ENCODE measurements at places on chromosomes 16 and 17.

DNA sequence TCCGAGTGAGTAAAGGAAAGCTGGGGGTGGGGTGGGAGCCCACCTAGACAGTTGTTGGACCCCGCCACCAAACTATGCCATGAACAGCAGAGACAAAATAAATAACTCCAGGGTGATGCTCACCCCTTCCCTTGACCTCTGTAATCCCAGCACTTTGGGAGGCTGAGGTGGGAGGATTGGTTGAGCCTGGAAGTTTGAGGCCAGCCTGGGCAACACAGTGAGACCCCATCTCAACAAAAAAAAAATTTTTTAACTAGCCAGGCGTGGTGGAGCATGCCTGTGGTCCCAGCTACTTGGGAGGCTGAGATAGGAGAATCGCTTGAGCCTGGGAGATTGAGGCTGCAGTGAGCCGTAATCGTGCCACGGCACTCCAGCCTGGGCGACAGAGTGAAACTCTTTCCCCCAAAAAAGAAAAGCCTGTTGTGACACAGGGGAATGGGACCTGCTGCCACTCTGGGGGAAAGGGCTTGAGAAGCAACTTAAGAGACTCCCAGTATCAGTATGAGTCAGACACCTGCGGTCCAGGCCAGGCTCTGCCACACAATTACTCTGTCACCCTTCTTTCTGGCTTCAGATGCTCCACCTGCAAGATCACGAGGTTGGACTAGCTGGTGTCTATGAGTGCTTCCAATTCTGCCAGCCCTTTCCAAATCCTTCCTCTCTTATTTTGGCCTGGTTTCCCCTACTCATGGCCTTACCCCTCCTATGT lies 5.0 kb downstream of the SGCA start:
- DNase-seq, result no peak

- no peak for DNase-seq
Measured at GRCh38 chr16:20938426-20938825, 37.9 kb downstream of the LYRM1 start.

- no peak for DNase-seq
Measured at GRCh38 chr17:6019959-6020358, 50.2 kb upstream of the WSCD1 start.

DNA sequence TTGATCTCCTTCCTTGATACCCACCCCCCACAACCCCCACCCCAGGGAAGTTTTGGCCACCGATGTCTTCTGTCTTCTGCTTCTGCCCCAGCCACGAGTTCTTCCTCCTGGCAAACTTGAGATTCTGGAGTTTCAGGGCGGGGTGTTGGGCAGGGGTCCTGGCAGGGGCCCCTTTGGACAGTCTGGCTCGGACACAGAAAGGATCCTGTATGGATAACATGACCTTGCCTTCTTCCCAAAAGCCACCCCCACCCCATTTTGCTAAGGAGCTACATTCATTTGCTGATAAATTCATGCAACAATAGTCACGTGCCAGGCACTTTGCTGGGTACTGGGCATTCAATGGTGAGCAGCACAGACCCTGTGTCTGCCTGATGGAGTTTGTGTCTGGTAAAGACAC lies 5.9 kb upstream of the COL1A1 start:
- DNase-seq, result no peak

- DNase-seq, result no peak
Measured at GRCh38 chr16:22726868-22727267, 87.1 kb upstream of the HS3ST2 start.

DNA sequence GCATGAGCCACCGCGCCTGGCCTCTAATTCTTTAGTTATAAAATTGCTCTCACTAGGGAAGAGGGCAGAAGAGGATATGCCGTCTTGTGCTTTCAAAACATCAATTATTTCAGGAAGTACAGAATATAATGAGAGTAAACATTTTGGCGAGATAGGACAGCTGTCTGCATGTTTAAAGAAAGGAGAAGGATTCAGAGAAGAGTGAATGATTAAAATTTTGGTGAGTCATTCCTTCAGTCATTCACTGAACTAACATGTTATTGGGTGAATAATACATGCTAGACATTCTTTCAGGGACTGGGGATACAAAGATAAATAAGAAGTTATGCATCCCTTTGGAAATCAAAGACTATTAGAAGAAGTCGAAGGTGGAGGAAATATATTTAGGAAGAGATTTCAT lies 590.3 kb upstream of the GOT2 start:
- no peak for DNase-seq

DNA sequence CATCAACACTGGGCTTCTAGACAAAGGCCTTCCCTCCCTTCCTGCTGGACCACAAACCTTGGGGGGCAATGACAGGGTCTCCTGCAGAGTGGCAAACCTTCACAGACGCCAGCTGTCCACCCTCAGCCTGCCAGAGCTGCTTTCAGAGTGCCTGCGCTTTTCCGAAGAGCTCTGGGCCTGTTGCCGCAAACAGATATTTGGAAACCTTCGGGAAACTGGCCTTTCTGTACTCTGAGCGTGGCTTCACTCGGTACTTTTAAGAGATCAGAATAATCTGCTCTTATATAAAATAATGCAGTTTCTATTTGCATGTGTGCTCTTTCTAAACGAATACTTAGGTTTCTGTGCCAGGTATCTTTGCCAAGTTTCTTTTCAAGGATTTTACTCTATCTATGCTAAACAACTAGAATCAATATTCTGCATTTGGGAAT lies 152.1 kb upstream of the CHMP6 start:
- DNase-seq, result no peak

- DNase-seq, result no peak
Measured at GRCh38 chr17:67666710-67667109, 51.0 kb upstream of the NOL11 start.

DNA sequence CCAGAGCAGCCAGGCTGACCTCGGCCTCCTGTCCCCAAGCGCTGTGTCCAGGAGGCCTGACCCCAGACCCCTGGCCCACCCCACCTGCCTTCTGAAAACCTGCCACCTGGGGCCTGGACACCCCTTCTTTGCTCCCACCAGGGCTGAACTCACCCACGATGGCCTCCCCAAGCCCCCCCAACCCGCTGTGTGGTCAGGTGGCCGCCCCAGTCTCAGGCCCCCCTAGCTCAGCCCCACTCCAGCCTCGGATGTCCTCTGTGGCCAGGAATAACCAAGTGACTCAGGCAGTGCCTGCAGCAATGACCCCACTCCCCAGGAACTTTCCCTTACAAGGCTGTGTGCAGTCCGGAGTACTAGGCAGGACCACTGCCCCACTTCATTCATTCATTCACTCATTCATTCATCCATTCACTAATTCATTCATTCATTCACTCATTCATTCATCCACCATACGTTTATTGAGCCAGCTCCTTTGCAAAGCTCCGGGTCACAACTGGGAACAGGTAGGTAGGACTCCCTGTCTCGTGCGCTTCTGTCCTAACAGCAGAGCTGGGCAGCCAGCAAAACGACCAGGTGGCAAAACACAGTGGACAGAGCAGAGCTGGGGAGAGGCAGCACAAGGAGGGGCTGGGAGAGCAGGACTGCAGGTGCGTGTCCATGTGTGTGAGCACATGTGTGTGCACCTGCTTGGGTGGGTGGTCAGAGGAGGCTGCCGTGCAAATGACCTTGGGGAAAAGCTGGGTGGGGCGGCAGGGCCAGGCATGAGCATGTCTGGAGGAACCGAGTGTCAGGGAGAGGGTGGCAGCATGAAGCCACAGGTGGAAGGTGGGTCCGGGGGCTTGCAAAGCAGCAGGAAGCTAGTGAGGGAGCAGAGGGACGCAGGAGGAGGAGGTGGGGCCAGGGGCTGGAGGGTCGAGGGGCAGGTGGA lies 75.8 kb upstream of the CBX4 start:
- DNase-seq, result no peak

GRCh38 chr17:65403626-65404025 lies 157.8 kb downstream of the AXIN2 start:
- no peak for DNase-seq

- no peak for DNase-seq
Measured at GRCh38 chr17:76585033-76585648, 519 bp downstream of the ST6GALNAC2 start.

GRCh38 chr16:47211218-47211617 lies 67.5 kb upstream of the NETO2 start:
- no peak for DNase-seq

GRCh38 chr16:85127379-85127723 lies 15.1 kb upstream of the CIBAR2 start:
- no peak for DNase-seq

GRCh38 chr17:68892658-68893057 lies 62.5 kb downstream of the ABCA8 start:
- no peak for DNase-seq

DNA sequence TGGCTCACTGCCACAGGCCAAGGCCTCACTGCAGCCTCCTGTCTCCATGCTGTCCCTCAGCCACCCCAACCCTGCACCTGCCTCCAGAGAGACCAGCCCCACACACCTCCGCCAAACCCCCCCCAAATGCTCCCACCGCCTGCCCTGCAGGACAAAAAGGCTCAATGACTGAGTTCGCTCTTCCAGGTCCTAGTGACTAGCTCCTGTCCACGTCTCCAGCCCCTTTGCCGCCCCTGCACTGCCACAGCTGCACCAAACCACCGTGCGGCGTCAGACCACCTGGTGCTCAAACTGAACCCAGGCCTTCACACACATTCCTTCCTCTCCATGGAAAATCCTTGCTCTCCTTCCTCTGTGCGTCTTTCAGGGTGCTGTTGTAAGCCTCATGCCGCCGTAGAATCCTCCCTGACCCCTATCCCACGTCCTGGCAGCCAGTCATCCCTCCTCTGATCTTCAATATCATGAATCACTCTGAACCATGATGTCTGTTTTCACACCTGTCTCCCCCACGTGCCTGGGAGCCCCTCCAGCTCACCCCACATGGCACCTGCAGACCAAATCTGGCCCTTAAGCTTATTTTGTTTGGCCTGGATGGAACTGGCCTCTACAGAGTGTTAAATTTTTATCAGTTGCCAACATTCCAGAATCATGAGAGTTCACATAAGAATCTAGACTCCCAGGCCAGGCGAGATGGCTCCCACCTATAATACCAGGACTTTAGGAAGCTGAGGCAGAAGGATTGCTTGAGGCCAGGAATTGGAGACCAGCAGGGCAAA lies 4.3 kb upstream of the GSG1L start:
- DNase-seq, result no peak

- no peak for DNase-seq
Measured at GRCh38 chr17:29565643-29566472, 979 bp downstream of the ABHD15 start.

GRCh38 chr17:19335951-19336631 lies 26.4 kb downstream of the B9D1 start:
- no peak for DNase-seq

- DNase-seq, result no peak
Measured at GRCh38 chr17:35299135-35299534, 56.3 kb downstream of the SLFN5 start.

GRCh38 chr17:49967621-49968404 lies 1.2 kb upstream of the DLX4 start:
- no peak for DNase-seq

GRCh38 chr16:8849411-8850011 lies 19.3 kb downstream of the CARHSP1 start:
- DNase-seq, result no peak

DNA sequence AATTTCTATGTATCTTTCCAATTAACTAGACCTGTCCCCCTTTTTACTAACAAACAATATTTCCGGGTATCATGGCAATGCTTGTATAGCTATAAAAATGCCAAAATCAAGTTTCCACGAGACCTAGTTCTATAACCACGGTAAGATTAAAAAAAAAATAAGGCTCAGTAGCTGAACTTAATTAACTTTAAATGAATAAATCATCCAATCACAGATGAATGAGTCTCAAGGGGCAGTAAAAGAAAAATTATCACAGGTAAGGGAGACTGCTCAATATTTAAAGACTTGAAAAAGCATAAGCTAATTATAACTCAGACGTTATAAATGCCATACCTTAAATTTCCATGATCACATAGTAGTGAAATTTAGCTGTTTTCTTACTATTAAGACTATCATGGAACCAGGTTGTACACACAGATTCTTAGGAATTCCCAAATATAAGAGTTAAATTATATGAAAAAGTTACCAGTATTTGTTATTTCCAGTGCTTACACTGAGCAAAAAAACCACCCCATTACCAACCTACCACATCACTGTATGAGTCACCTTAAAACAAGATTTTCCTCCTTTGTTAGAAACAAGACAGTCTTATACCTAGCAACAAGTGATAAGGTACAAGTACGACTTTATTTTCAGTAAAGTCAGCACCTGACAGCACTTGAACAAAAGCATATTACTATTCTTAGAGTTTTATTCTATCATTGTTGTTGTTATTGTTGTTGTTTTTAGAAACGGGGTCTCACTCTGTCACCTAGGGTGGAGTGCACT lies 20.6 kb downstream of the SSH2 start:
- no peak for DNase-seq

DNA sequence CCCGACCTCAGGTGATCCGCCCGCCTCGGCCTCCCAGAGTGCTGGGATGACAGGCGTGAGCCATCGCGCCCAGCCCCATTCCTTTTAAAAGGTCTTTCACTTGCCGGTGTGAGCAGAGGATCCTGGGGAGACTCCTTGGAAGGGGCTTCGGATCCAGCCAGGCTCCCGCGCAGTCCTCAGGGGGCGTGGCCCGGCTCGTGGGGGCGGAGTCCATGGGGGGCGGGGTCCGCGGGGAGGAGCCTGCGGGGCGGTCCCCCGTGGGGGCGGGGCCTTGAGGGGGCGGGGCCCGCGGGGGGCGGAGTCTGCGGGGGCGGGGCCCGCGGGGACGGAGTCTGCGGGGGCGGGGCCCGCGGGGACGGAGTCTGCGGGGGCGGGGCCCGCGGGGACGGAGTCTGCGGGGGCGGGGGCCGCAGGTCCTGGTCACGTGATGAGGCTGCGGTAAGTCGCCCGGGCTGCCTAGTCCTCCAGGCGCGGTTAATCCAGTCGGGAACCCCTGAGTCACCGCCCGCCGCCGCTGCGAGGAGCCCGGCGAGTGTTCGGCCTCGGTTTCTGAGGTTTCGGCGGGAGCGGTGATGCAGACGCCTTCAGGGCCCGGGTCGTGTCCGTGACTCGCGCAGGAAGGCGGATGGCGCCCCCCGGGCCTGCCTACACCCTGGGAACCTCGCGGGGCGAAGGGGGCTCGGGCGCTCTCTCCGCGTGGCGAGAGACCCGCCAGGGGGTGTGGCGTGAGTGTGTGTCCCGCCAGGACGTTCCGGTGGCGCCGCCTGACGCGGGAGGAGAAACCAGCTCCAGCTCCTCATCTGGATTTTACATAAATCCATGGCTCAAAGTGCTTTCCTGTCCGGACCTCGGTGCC lies 23.6 kb upstream of the ABR start:
- no peak for DNase-seq

All from right renal cortex interstitium (tissue), 3 donors.